ENCODE measurements at places on chromosomes 4 and X.
A peak's percentile ranks its signal among the peaks of the same experiment; 100 is the strongest.

GRCh38 chrX:74446876-74447275, 25.6 kb downstream of the SLC16A2 start:
- no peak for DNase-seq

DNA sequence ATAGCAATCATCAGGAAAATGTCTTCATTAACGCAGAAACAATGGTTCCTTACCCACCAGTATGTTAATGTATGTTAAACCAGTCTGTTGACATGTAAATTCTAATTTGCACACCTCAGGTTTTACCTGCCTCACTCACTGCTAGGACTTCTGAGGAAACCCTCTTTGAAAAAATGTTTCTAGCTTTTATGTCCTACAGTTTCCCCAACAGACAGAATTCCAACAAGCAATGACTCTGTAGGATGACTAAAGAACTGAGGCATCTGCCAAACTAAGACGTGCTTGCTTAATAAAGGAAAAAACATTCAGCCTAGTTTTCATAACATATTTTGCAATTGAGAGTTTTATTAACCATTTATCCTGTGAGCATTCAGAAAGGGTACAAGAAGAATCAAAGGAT, 20.6 kb upstream of the SOX3 start:
- no peak for DNase-seq

DNA sequence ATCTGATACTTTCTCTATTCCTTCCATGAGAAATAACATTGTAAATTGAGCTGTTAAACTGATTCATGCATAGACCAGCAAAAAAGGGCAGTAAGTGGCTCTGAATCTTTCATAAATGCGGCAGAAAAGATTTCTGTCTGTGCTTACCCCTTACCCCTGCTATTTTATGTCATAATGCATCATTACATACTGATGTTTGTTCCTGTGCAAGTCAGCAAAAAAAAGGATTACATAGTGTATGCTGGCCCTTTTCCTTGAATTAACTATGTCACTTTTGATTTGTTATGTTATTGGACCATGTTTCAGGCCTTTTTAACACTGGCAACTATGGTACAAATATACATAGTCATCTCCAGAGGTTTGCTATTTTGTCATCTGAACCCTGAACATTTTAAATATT, 2159.7 kb downstream of the PCDH7 start:
- DNase-seq: no peak

DNA sequence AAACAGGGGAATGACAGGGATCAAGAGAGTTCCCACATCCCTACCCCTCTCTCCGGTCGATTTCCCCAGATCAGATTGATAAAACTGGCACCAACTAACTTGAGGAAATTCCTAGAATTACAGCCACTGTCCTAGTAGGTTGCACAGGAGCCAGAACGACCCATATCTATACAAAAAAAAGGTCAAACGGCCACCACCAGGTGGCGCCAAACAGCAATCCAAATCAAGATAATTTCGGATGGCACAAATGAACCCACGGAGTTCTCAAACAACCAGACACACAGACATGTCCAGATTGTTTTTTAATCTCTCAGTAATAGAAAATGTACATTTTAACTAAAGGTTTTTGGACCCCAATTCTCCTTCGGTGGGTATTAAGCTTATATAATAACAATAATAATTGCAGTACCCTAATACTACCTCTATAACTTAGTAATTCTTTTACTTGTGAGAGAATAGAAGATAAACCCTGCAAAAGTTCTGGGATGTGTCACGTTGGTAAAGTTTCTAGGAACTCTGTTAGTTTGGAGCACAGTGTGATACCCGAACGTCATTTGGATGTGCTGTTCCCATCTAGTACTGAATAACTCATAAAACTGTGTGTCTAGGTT, 212.6 kb downstream of the SPOCK3 start:
- DNase-seq: peak; percentile 4

- no peak for DNase-seq
Measured at GRCh38 chr4:52701207-52701606, 42.1 kb upstream of the USP46 start.

DNA sequence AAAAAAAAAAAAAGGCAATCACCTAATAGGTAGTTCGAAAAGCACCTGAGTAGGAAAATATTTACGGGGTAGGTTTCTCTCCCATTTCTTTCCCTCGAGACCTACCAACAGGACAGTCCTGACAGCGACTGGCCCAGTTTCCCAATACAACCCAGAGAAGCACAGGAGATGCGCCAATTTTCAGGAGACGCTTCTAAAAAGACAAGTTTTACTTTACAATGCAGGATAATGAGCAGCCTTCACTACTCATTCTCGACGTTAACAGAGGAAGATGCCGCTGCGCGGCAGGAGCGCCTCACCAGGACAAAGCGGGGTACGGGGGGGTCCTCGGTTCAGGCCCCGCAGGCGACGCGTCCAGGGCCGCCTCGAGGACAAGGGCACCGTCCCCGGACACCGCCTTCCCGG, 708 bp downstream of the BCLAF3 start:
- no peak for DNase-seq

GRCh38 chr4:53450773-53451172, 73.3 kb downstream of the FIP1L1 start:
- DNase-seq: no peak

- no peak for DNase-seq
Measured at GRCh38 chr4:52052475-52052780, 1.3 kb downstream of the SPATA18 start.

DNA sequence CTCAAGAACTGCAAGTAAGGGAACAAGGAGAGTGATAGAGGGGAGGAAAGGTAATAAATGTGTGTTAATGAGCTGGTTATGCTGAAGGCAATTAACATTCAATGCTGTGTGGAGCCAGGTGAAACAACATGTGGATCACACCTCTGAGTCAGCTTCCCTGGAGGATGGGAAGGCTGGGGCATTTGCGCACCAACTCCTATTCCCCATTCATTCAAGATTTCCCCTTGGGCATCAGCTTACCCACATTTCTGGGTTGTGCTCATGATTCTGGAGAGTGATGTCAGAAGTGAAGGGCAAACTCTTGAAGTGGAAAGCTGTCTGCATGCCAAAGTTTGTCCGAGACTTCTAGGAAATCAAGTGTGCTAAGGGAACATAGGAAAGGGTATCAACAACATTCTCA, 461.4 kb downstream of the MID1IP1 start:
- no peak for DNase-seq

- DNase-seq: no peak
Measured at GRCh38 chr4:83473966-83474365, 10.9 kb downstream of the ABRAXAS1 start.

DNA sequence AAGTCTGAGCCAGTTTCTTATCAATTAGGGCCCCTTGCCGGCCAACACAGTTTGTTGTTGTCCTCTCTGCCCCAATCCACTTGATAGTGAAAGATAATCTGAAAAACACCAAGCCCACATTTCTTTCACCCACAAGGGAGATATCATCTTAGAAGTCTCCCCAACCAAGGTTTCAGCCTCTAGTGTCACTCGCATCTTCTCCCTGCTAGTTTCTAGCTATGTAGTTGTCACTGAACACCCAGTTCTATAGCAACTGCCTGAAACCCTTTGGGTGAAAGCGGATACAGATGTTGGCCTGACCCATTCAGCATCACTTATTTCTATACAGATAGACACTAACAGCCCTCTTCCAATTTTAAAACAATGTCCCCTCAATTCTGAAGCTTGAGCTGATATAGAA, 116.3 kb downstream of the BMP15 start:
- DNase-seq: no peak

DNA sequence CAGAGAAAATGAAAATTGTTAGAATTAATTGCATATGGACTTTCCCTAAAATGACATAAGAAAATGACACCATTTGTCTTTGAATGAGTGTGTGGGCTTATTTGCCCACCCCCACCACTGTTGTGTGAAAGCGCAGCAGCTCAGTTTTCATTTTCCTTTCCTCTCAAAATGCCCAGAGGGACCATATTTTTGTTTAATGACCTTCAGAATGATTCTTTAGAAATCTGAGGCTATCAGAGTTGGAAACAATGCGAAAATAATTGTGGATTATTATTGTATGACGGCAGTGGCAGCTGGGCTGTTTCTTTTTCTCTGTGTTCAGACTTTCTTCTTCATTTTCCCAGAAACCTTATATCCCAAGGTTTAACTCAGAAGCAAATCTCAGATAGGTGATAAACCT, 44.6 kb upstream of the TEX13A start:
- no peak for DNase-seq

Data from stimulated activated CD4-positive, alpha-beta T cell treated with anti-CD3 and anti-CD28 coated beads, Interleukin-1b, Interleukin-23, amount 100 ng/mL, for 1 hour (primary cell).